ENCODE measurements at places on chromosomes 2 and 18.

DNA sequence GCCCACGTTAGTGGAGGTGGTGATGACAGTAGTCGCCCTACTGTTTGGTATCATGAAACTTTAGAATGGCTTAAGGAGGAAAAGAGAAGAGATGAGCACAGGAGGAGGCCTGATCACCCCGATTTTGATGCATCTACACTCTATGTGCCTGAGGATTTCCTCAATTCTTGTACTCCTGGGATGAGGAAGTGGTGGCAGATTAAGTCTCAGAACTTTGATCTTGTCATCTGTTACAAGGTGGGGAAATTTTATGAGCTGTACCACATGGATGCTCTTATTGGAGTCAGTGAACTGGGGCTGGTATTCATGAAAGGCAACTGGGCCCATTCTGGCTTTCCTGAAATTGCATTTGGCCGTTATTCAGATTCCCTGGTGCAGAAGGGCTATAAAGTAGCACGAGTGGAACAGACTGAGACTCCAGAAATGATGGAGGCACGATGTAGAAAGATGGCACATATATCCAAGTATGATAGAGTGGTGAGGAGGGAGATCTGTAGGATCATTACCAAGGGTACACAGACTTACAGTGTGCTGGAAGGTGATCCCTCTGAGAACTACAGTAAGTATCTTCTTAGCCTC, 16.2 kb downstream of the MSH6 start:
- DNase-seq, result no peak

DNA sequence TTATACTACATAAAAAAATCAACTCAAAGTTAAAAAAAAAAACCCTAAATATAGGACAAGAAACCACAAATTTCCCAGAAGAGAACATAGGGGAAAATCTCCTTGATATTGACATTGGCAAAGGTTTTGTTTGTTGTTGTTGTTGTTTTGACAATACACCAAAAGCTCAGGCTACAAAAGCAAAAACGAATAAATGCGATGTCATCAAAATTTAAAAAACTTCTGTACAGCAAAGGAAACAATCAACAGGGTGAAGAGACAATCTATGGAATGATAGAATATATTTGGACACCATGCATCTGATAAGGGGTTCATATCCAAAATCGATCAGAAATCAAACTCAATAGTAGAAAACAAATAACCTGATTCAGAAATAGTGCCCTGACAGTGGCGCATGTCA, 65.0 kb upstream of the L3MBTL4 start:
- no peak for DNase-seq

- no peak for DNase-seq
Observed at GRCh38 chr18:25075331-25075730, 276.6 kb downstream of the ZNF521 start.

DNA sequence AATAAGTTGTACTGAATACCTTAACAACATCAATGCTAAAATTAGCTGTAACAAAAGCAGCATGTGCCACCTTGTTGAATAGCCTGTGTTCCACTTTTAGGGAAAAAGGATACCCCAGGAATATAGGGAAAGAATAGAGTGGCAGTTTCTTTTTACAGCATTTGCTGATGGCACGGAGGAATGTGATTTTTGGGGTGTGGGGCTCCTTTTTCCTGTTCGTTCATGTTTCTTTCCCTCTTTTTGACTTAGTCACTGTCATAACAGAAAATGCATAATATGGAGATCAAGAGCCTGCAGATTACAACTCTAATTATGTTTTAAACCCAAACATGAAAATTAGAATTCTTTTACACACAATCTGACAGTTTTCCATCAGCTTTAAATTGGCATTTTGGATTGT, 60.4 kb downstream of the MAP3K20 start:
- no peak for DNase-seq

- DNase-seq, result no peak
Observed at GRCh38 chr2:127418300-127419111, at the start of gene PROC. PROC (plus strand) TSS chr2:127418427; CDS start chr2:127419943, 1,516 bp downstream.

- no peak for DNase-seq
Observed at GRCh38 chr2:235924675-235925063, 243.5 kb downstream of the GBX2 start.

DNA sequence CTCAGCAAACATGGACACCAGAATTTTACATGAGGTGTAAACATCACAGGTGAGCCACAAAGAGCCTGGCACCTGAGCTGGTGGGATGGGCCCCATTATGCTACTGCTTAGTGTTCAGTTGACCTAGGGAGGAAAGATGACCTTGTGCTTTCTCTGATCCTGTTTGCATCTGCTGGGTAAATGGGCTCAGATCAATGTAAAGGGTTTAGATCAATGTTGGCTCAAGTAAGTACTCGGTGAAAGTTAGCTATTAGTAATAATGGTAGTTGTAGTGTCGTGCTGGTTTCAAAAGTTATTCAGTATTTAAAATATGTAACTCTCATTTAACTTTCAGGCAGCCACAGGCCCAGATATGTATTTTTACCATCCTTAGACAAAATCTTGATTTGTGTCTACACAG, 19.8 kb downstream of the ABHD3 start:
- DNase-seq, result no peak

DNA sequence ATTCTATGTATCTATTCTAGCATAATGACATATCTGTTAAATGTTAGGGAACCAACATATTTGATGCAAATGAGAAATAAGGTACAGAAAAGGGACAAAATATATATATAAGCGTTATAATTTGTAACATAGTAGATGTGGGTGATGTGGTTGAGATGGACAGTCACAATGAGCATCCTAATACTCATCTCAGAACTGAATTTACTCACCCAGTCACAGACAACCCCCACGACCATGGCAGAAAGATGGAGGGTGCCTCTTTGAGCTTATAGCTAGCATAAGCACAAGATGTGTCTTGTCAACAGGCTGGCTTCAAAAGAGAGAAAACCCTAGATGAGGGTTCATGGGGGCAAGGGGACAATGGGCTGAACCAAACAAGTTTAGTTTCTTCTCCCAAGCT, 9.1 kb upstream of the DSG3 start:
- DNase-seq, result no peak

DNA sequence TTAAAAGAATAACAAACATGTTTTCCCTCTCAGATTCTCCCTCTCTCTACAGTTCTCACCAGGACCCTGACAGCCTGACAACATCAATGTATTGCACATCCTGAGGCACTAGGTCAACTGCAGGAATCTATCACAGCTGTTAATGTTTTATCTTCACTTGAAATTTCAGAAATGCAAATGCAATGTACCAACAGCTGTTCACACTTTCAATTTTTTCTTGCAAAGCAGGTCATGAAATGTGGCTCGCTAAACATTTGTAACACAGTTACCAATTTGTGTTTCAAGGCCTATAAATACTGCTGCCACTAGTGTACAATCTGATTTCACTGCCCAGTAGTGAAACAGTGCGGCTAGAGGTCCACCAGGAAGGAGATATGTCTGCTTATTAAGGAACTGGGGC, 147.8 kb downstream of the EXOC6B start:
- no peak for DNase-seq

DNA sequence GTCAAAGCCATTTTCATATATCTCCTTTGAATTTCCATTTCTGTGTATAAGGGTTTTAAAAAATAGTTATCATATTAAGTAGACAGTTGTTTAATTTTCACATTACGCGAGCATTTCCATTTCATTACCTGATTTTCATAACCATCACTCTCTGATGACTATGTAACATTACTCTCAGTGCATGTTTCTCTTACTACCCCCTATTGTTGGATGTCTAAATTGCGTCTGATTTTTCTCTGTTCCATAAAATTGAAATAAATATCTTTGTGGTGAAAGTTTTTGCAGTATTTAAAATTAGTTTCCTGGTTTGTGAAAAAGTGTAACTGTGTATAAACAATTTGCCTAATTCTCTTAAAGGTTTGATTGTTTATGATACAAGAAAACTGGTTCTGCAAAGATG, 123.8 kb downstream of the MYO1B start:
- no peak for DNase-seq

- DNase-seq, result no peak
Observed at GRCh38 chr2:51758081-51758480, 726.1 kb upstream of the NRXN1 start.

- DNase-seq, result no peak
Observed at GRCh38 chr2:233919938-233920337, 2.8 kb downstream of the TRPM8 start.

GRCh38 chr2:4745056-4745991, 946.9 kb upstream of the SOX11 start:
- DNase-seq, result peak; percentile 91

DNA sequence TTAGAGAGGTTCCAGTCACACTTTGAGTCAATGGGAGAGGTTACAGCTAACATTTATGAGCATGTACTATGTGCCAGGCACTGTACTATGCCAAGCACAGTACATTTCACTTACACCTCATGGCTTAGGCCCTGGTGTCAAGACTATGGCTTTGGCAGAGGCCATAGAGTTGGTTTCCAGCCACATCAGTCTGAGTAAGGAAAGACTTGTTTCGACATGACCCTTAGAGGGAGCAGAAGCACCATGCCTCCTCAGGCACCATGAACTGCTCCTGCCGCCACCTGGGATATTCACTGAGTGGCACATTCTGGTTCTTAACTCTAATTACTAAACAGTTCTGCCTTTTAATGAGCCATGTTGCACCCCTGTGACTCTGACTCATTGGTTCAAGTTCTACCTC, 12.7 kb downstream of the DGUOK start:
- no peak for DNase-seq

DNA sequence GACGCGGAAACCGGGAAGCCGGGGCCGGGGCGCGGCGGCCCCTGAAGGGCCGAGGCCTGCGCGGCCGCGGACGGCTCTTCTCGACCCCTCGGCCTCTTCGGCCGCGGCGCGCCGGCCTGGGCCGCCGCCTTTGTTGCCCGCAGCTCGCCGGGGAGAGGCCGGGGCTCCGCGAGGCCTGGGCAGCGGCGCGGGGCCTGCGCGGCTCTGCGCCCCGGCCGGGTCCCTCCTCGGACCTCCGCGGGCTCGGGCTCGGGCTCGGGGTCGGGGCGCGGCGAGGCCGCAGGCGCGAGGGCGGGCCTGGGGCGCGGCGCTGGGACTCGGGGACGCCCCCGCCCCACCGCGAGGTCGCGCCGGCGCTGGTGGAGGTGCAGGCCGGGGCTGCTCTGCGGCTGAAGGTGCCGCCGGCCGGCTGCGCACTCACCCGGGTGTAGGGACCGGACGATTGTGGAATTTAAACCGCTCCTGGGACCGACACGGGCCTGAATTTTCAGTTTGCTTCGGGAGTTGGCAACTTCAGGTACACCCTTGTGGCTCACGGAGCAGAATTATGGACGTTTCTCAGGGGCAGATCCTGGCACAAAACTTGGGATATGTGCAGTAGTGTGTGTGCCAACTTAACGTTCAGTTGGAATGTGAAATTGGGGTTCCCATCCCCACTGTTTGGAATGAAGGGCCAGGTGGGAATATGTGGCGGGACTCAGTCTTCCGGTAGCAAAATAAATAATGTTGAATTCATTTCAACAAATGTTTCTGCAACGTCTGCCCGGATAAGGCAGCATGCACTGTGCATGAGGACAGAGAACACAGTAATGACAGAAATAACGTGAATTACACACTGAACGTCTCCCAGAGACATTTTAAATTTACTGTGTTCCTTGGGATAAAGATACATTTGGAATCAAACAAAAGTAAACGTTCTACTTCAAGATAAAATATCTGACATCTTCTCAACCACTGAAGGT, 787 bp downstream of the SOCS6 start:
- no peak for DNase-seq

DNA sequence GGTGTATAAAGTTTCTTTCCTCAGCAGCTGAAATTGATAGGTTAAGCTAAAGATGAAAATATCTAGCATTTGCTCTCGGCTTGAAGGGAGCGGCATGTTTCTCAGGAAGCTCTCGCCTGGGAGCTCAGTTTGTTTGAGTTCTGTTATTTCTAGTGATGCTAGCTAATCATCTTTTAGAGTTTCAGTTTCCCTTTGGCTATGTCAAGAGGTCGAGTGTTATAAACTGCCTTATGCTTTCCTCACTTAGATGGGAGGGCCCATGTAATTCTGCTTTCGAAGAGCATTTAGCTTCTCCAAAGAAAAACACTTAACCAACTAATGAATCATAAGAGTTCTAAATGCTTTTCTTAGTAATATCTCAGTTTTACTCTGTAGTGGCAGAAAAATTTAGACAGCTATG, 33.6 kb downstream of the PLCL1 start:
- DNase-seq, result no peak

GRCh38 chr2:177430411-177430810, 37.8 kb downstream of the AGPS start:
- DNase-seq, result no peak

DNA sequence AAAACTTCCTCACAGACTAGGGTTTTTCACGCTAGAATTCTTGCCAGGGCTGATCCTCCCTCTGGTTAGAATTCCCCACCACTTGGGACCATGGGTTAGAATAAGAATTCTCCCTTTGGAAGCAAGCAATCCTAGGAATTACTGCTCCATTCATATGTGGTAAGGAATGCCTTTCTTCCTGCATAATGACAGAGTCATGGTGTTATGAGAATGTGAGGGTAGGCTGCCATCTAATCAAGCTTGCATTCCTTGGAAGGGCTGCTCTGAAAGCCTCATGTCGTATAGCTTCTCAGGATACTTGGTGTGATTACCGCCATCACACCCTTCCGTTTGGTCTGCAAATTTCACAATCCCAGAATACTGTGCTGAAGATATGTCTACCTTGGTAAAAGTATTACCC, 1282.4 kb upstream of the PIK3C3 start:
- DNase-seq, result no peak

GRCh38 chr2:202072226-202072625, 829 bp upstream of the KIAA2012 start:
- DNase-seq, result no peak

GRCh38 chr18:55301824-55302166, 286.2 kb downstream of the TCF4 start:
- no peak for DNase-seq

- DNase-seq, result no peak
Observed at GRCh38 chr2:179170901-179171300, 93.7 kb downstream of the SESTD1 start.

- no peak for DNase-seq
Observed at GRCh38 chr18:55000529-55000928, 41.3 kb upstream of the CCDC68 start.

DNA sequence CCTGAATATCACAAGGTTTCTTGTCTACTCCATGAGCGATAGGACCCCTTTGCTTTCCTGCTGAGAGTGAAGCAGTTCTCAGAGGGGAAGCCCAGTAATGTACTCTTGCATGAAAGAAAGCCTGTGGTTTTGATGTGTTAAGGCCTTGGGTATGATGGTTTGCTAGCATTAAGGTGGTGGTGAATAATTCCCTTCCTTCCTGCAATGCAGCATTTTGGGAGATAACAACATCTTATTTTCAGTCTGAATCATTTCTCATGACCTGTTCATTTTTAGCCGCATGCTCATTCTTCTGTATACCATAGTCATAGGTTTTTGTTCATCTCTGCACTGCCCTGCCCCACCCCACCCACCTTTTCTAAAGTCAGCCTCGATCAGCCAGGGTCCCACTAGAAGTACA, 66.2 kb downstream of the HNMT start:
- DNase-seq, result no peak

- DNase-seq, result no peak
Observed at GRCh38 chr2:223884399-223884798, 47.0 kb upstream of the AP1S3 start.
